GM12864 (cell line): ENCODE measurements at places on chromosomes 3 and 15.

- DNase-seq, result no peak
Measured at GRCh38 chr3:98829246-98829832, 66.2 kb downstream of the ST3GAL6 start.

DNA sequence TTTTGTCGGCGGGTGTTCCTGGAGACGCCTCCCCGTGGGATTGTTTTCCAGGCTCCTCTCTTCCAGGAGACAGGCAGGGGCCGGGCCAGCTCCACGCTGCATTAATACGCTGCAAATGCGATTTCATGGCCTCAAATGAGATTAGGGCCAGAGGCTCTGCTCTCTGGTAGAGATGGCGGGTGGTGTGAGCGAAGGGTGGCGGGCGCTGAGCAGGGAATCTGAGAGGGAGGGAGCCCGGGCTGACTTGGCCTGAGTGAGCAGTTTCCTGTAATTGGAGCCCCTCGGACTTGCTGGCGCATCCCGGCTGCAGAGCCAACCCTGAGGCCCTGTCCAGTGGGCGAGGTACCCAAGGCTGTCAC, 7.4 kb upstream of the CCDC33 start:
- DNase-seq, result no peak

DNA sequence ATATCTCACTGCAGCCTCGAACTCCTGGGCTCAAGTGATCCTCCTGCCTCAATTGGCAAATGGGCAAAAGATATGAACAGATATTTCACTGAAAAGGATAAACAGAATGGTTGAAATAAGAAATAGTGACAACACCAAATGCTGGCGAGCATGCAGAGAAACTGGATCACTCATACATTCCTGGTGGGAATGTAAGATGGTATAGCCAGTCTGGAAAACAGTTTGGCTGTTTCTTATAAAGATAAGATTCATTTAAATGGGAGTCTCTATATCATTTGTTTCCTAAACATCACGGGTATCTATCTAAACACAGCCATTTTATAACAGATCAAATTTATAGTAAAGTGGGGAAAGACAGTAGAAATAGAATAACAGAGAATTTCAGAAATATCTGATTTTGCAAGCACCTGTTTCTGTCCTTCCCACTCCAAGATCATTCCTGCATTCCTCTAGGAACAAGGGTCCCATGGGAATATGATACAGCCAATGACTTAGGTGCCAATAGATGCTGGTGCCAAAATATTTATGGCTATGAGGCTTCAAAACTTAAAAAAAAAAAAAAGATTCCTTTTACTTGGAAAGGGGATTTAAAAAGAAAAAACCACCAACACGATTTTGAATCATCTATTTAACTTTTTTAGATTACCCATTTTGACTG, 9.9 kb upstream of the TFDP2 start:
- DNase-seq, result no peak

DNA sequence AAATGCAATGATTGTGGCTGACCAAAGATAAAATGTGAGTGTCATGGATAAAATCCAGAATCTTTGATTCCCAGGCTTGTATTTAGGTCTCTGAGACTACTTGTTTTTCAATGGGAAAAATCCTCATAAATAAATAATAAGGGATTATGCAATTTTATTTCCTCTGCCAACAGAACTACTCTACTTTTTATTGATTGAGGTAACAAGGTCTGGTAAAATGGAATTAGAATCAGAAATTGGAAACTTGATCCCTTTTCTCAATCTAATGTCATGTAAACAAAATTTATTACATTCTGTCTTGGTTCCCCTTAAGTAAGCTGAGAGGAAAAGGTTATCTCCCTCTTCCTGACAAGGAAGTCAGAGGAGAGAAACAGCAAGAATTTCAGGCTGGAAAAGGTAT, 48.3 kb upstream of the CCDC50 start:
- no peak for DNase-seq

GRCh38 chr3:36933540-36934296, 11.1 kb downstream of the TRANK1 start:
- no peak for DNase-seq

- no peak for DNase-seq
Measured at GRCh38 chr3:50487181-50487580, 16.3 kb downstream of the CACNA2D2 start.

DNA sequence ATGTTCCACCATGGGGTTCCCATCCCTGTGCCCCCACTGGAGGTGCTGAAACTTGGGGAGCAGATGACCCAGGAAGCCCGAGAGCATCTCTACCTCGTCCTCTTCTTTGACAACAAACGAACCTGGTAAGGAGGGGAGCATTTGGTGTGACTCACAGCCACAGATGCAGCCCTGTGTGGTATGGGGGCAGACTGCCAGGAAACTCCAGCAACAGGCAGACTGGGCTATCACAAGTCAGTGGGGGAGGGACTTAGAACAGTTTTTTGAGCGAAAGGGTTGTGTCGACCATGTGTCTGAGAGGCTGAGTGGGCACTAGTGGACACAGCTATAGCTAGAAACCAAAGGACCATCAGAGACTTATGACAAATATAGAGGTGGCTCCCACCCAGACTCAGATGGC, 3.4 kb upstream of the OGG1 start:
- no peak for DNase-seq
